ENCODE measurements at places on chromosomes 5 and 9.

- DNase-seq, result no peak
Observed at GRCh38 chr5:42121401-42121800, 196.3 kb downstream of the FBXO4 start.

DNA sequence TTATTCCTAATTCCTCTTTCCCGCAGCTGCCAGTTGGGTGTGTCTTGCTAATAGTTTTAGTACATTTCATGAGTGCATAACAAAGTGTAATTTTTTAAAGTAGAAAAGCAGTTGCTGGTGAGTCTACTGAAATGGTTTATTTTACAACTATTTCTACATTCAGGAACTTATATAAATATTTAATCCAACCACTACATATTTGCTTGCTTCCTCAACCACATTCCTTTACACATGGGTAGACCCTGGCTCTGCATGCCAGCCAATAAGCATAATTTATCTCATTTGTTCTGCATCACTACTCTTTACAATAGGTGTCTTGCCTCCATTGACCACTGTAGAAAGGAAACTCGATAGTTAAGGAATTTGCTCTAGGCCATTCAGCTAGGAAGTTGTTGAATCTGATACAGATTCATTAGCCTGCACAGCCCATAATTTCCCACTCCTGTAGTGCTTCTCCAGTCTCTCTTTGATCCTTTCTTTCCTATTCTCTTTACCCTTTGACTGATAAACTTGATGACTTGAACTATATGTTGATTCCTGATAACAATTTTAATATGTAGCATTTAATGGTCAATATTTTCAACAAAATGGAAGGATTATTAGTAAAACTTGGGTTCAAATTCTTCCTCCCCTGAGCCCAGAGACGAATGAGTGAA lies 342.5 kb upstream of the ACTBL2 start:
- no peak for DNase-seq

DNA sequence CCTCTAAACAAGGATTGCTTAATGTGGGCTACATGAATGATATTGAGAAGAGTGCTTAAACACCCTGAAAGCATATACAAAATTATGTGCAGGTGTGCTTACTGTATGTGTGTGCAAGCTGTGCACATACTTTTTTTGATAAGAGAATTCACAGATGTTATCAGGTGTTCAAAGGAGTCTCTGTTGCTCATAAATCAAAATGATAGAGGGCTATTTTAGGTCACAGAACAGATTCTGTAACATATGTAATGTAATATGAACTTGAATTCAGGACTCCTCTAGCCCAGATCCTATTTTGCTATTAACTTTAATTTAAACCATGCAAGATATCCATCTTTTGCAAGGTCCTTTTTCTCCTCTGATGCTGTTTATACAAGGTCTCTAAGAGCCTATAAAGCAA lies 38.2 kb downstream of the CCDC192 start:
- DNase-seq, result no peak

GRCh38 chr5:115565233-115565632 lies 20.7 kb upstream of the FEM1C start:
- DNase-seq, result no peak

GRCh38 chr5:41510176-41510831 lies at the start of gene PLCXD3:
TSS of gene PLCXD3 (minus strand) at chr5:41510601. CDS start at chr5:41510526, 75 bp downstream.
- no peak for DNase-seq
